ENCODE measurements at places on chromosomes 12 and 14.

- DNase-seq: no peak
These were observed 683.4 kb downstream of the SLC16A7 start for GRCh38 chr12:60279221-60279620.

- no peak for DNase-seq
These were observed 105.4 kb downstream of the TTC8 start for GRCh38 chr14:88929656-88930436.

GRCh38 chr12:71876137-71876799 is 36.7 kb downstream of the TBC1D15 start:
- DNase-seq: no peak

- no peak for DNase-seq
These were observed 44.2 kb downstream of the BBS10 start for GRCh38 chr12:76303989-76304460.
